ENCODE measurements at places on chromosomes 6 and 20.
A peak's percentile ranks its signal among the peaks of the same experiment; 100 is the strongest.

DNA sequence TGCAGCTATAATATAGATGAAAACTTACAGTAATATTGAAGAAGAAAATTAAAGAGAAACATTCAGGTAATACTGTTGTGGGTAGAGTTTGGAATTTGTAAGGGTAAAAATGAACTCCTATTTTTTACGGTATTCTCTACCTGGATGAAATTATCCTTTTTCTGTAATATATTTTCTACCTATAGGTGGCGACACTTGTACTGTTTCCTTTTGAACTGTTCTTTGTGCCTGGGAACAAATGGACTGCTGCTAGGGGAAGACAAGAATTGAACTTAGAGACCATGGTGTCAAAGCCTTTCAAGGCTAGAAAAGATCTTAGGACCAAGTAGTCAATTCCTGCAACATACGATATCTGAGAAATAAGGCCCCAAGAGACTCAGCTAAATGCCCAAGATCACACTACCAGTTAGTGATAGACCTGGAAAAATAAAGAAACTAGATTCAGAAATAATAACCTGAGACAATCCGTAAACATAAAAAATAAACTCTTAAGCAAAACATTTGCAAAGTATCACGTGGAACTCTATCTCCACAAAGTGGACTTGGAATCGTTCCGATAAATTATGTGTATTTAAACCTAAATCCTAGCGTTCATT lies 383.8 kb downstream of the TFAP2A start:
- DNase-seq: no peak

- DNase-seq: no peak
Measured at GRCh38 chr6:39507331-39507998, 185.0 kb upstream of the KCNK16 start.

DNA sequence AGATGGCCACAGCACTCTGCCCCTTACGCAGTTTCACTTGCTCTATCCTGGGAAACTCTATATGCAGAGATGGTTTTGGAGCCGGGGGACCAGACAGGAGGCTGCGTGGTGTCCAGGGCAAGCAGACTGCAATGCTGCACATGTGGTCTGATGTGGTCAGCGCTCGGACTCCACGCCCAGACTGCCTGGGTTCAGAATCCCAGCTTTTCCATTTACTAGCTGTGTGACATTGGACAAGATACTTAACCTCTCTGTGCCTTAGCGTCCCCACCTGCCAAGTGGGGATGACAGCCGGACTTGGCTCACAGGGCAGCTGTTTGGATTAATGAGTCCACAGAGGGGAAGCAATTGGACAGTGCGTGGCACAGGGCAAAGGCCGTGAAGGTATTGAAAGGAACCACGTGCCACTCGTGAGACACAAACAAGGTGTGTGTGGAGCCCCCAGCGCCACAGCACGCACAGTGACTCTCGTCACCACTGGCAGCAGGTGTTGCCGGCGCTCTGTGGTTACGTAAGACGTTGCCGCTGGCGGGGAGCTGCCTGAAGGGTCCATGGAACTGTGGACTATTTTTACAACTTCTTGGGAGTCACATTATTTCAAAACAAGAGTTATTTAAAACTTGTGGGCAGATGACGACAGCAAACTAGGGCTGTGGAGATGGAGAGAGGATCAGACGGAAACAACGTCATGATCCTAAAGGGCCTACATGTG lies 201.4 kb downstream of the PREX1 start:
- no peak for DNase-seq

DNA sequence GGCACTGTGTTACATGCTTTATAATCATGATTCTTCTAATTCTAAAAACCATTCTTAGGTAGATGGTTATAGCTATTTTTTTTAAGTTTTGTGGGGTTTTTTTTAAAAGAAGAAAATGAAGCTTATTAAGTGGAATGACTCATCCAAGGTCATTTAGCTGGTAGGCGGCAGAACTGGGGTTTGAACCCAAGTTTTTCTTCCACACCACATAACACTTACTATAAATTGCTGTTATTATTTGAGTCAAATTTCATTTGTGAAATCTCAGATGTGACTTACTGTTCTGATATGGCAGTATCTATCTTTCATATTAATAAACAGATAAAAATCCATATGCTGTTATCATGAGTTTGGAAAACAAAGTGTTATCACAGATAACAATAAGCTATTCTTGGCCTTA lies 10.4 kb upstream of the COL10A1 start:
- no peak for DNase-seq

- no peak for DNase-seq
Measured at GRCh38 chr6:42989923-42990322, 5.6 kb downstream of the PPP2R5D start.

DNA sequence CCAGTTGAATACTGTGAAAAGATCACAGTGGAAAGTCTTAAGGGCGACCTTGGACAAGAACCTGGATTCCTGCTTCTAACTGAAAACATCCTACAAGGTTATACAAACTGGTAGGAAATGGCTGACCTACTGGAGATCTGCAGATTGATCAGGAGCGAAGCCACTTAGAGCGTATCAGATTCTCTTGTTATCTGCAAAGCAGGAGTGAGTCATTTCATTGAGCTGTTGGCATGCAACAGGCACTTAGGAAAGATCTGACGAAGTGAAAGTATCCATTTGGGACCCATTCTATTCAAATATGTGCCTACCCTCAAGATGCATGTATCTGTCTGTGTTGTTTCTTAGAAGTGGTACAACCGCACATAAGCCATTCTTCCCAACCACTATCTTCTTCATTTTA lies 131.2 kb upstream of the RIN2 start:
- no peak for DNase-seq

GRCh38 chr20:58147628-58148370 lies 80.7 kb downstream of the ANKRD60 start:
- no peak for DNase-seq

DNA sequence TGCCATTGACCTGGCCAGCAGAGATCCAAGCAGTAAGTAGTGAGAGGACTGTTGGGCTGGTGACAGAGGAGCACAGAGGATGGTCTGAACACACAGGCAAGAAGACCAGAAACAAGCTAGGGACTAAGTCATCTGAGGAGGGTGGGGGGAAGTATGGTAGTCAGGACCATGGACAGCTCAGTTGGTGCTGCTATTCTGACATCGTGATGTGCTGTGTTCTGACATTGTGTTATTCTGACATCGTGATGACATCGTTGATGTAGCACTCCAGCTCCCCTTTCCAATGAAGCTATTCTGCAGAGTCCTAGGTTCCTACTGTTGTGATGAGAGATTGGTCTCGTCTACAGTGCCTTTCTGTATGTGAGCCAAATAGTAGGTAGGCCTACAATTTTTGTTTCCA lies 28.7 kb downstream of the CFAP206 start:
- no peak for DNase-seq

- no peak for DNase-seq
Measured at GRCh38 chr6:2598867-2599266, 151.9 kb downstream of the MYLK4 start.

GRCh38 chr20:25457886-25458680 lies 50.6 kb downstream of the GINS1 start:
- DNase-seq: no peak

DNA sequence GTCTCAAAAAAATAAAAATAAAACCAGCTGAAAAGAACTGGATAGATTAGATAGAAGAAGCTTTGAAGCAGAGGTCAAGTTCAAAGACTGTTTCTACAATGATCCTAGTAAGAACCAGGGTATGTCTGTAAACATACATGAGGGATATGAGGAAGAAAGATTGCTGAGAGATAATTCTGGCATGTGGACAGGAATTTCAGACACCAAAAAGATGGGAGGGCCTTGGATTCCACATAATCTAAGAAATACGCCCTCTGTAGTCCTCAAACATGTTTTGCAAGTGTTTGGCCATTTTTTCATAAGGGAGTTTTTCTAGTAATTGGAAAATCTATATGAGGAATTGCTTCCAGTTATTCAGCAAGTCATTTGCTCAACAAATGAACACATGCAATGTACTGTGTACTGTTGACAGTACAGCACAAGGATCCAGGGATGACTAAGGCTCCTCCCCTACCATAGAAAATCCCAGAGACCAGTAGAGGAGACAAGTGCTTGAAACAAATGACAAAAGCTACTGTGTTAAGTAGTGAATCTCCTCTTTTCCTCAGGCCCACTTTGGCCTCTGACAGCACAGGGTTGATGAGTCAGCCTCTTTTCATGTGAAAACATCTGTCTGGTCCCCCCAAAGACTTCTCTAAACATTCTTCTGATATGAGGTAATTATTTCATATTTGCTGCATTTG lies 795.9 kb downstream of the MAFB start:
- DNase-seq: no peak

- DNase-seq: no peak
Measured at GRCh38 chr6:113289166-113289565, 568.0 kb upstream of the MARCKS start.

- DNase-seq: peak; percentile 47
Measured at GRCh38 chr20:46520976-46521579, 7.7 kb upstream of the ZNF334 start.

DNA sequence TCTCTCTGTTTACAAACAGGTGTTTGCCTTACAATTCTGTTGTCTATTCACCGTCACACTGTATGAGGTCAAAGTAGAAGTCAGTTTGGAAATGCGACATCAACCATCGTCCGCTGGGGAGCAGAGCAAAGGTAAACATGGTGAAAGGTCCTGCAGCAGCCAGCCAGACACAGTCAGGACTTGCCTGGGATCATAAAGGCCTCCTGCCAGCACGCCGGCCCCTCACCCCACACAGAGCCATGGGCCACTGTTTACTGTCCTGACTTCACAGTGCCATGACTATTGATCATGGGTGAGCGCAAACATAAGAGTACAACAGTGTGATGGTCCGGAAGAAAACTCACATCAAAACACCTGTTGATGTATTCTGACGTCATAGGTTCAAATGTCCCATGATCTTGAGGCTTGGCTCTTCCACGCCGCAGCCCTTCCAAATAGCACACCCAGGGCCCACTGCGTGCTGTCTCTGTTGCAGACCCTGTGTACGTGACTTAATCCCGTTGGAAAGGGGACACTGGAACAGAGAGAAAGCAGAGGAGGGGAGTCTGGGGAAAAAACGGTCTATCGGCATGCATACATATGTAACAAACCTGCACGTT lies 16.9 kb upstream of the PPP1R3G start:
- DNase-seq: no peak

DNA sequence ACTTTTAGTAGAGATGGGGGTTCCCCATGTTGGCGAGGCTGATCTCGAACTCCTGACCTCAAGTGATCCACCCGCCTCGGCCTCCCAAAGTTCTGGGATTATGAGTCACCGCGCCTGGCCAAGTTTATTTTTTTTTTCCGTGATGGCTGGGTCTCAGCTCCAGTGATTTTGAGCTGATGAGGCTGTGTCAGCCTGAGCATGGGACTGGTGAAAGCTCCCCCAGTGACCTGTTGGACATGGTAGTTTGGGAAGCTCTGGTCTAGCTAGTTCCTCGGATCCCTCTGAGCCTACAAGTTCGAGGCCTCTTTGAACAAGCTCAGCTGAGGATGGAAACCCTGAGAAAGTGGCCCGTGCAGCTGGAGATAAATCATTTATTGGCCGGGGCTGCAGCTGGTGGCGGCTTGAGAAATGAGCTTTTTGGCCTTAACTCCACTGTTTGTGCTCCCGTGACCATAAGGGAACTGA lies 126.8 kb downstream of the SNX5 start:
- DNase-seq: no peak

GRCh38 chr6:90062667-90063066 lies 168.4 kb downstream of the GJA10 start:
- no peak for DNase-seq

- DNase-seq: no peak
Measured at GRCh38 chr6:43954311-43955131, 172.7 kb downstream of the MRPL14 start.

DNA sequence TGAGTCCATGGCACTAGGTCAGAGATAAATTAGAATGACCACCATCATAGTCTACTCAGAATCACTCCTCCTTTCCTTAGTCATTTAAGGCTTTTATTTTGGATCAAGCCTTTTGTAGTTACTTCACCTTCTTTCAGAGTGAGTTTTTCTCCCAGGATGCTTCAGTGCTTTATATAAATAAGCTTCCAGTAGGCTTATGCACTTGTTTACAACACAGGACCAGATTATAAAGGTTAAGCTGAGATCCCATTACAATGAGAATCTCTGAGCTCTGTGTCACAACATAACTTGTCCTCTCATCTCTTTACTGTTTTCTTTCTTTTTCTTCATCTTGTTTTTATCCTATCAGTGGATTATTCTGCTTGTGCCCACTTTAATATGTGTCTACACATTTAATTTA lies 47.9 kb downstream of the CEP57L1 start:
- DNase-seq: no peak

GRCh38 chr6:55220961-55221360 lies 46.6 kb downstream of the HCRTR2 start:
- no peak for DNase-seq

DNA sequence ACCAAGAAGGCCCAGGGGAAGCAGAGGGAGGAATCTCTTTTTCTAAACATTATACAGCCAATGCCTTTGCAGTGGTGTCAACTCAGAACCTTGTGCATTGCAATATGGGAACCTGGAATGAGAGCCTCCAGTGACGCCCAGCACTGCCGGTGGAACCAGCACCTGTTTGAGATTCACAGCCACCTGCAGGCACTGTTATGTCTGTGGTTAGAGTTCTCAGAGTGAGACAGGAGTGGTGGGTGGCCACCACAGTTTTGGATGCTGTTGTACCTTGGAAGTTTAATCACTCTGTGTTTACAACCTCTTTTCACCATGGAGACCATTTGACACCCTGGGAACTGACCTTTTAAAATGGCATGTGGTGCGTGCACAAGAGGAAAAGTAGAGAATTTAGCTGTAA lies 185.3 kb upstream of the KCNG1 start:
- no peak for DNase-seq

GRCh38 chr6:165599121-165599520 lies 63.9 kb downstream of the PDE10A start:
- DNase-seq: no peak

DNA sequence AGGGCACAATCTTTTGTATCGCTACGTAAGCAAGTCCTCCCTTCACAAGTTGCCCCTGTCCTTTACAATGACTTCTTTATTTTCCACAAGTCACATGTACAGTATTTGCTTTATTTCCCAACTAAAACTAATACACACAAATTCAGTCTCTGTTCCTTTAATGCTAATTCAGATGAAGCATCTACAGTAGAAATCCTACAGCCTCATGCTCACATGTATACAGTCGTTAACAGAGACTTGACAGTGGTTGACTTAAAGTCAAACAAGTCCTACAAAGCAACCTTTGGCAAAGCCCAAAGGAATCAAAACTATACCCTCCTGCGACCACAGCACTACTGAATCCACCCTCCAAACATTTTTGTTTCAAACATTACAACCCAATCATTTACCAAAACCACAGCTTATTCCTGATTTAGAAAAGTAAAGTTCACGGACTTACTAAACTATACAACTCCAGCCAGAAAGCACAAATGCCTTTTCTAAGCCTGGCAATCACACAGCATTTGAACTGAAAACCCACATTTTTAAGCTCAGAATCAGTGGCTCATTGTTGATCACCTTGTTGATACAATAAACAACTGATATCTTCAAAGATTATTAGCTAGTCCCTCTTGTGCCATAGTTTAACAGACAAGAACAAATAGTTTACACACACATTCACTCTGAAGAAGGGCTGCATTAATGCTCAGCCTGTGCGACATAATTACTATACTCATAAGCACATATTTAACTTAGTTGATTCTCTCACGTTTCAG lies 70.9 kb upstream of the NHSL1 start:
- DNase-seq: no peak

GRCh38 chr6:4280707-4281106 lies 145.3 kb upstream of the ECI2 start:
- no peak for DNase-seq

GRCh38 chr6:106894978-106895702 lies 79.4 kb downstream of the CD24 start:
- no peak for DNase-seq
